Pancreas (tissue), 10 donors: ENCODE measurements at places on chromosomes 5 and 9. TPM values are rescaled to one million over a fixed set of nuclear protein-coding genes. Genes with fewer than 3 reads are reported as not detected.
A peak's percentile ranks its signal among the peaks of the same experiment; 100 is the strongest.

GRCh38 chr5:133910571-133910970 is 57.9 kb downstream of the C5orf15 start:
- H3K4me1 ChIP-seq, result no peaks in the 10 kb centered on the region
- no peaks in the 10 kb centered on the region for H3K36me3 ChIP-seq
- no peak overlapping the region for H3K4me3 ChIP-seq

GRCh38 chr5:103435136-103435889 is 127.3 kb downstream of the NUDT12 start:
- H3K4me1 ChIP-seq, result no peaks in the 10 kb centered on the region
- H3K27me3 ChIP-seq, result no peaks in the 10 kb centered on the region
- H3K27ac ChIP-seq, result no peak overlapping the region
- no peak overlapping the region for H3K4me3 ChIP-seq
- no peaks in the 10 kb centered on the region for H3K36me3 ChIP-seq

DNA sequence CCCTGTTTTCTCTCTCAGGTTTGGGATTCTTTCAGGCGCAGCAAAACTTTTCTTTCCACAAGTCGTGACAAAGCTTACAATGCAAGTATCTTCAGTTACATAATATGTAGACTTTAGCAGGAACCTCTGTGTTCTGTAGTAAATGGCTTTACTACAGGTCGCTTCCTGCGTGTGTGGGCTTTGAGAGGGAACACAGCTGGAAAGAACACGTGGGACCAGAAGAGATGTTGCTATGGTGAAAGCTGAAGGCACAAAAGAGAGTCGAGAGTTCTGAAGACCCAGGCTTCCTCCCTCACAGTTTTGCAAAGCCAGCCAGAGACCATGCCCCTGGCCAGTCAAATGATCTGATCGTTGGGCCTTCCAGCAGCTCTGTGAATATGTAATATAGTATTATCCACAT is 4.0 kb downstream of the ANKRD55 start:
- no peak overlapping the region for H3K27ac ChIP-seq
- no peaks in the 10 kb centered on the region for H3K4me1 ChIP-seq
- no peak overlapping the region for H3K4me3 ChIP-seq
- no peaks in the 10 kb centered on the region for H3K27me3 ChIP-seq
- DNase-seq, result no peak

DNA sequence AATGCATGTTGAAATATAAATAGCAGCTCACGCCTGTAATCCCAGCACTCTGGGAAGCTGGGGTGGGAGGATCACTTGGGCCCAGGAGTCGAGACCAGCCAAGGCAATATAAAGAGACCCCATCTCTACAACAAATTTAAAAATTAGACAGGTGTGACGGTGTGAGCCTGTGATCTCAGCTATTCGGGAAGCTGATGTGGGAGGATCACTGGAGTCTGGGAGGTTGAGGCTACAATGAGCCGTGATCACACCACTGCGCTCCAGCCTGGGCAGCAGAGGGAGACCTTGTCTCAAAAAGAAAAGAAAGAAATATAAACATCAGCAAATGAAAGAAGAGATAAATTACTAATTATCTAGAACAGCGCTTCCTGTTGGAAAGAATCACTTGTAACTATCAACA is 105.0 kb downstream of the MAPKAP1 start:
- H3K27me3 ChIP-seq, result no peaks in the 10 kb centered on the region
- H3K27ac ChIP-seq, result no peak overlapping the region
- no peak overlapping the region for H3K4me3 ChIP-seq
- H3K4me1 ChIP-seq, result no peaks in the 10 kb centered on the region
- no peaks in the 10 kb centered on the region for H3K36me3 ChIP-seq

- DNase-seq, result no peak
- no peaks in the 10 kb centered on the region for H3K27me3 ChIP-seq
- H3K27ac ChIP-seq, result no peak overlapping the region
- peaks cover 7% of the 10 kb centered on the region for H3K4me1 ChIP-seq
- H3K4me3 ChIP-seq, result peak overlapping the region; percentile 91
These were observed 724 bp downstream of the NDUFS6 start for GRCh38 chr5:1801967-1802295.

- H3K27me3 ChIP-seq, result no peaks in the 10 kb centered on the region
- DNase-seq, result no peak
- H3K4me3 ChIP-seq, result no peak overlapping the region
These were observed 75.7 kb downstream of the TEK start for GRCh38 chr9:27184556-27185351.

DNA sequence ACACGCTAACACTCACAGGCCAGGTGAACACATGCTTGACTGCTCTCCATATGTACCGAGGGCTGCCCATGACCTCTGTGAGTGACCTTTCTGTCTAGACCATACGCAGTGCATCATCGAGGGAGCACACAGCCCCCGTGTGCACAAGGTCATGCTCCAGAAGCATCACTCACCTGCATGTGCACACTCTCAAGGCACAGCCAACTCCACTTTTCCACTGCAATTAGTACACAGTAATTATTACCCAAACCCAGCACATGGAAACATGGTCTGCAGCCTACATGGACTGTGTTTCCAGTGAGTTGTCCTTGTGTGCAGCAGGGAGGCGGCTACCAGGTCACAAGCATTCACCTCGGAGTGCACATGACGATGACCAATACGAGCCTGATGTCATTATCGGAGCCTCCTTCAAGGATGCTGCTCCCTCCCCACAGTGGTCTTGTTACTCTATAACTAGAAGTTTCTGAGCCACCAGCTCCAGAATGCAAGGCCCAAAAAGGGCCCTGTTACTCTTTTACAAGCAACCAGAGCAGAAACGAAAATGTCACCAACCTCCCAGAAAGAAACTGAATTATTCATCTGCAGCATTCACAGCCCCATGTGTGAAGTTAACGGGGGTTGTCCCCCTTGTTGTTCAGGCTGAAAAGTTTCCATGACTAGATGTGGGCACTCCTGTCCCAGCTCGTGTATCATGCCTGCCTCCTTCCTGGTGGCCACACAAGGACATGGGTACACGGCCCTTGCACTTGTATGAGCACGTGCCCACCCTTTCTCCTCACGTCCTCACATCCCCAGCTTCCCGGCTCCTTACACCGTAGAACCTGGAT is 31.2 kb downstream of the SEMA4D start:
- H3K36me3 ChIP-seq, result no peaks in the 10 kb centered on the region
- H3K4me3 ChIP-seq, result no peak overlapping the region
- no peak overlapping the region for H3K27ac ChIP-seq
- no peak for DNase-seq

DNA sequence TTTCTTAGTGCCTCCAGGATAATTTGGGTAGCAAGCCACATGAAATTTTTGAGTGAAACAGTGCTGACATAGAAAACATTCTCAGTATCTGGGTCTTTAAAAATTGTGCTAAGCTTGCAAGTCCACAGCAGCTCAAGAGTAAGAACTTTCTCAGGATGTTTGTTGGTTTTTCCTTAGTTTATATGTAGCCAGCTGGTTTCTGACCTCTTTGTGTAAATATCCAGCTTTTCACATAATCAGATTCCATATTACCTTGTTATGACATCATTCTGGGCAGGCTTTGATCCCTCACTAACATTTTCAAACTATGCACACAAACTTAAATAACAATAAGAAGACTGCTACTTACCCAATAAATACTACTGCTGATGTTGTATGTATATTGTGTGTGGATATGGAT is 82.9 kb upstream of the VCAN start:
- no peak for DNase-seq
- H3K27ac ChIP-seq, result no peak overlapping the region
- peaks cover 10% of the 10 kb centered on the region for H3K4me1 ChIP-seq

GRCh38 chr9:92064711-92065110 is 50.5 kb downstream of the SPTLC1 start:
- H3K27ac ChIP-seq, result no peak overlapping the region
- no peak overlapping the region for H3K4me3 ChIP-seq
- no peak for DNase-seq
- H3K36me3 ChIP-seq, result peaks cover 29% of the 10 kb centered on the region

- H3K4me1 ChIP-seq, result no peaks in the 10 kb centered on the region
- no peak overlapping the region for H3K4me3 ChIP-seq
- H3K27ac ChIP-seq, result no peak overlapping the region
- no peaks in the 10 kb centered on the region for H3K36me3 ChIP-seq
These were observed 215.0 kb downstream of the SEMA6A start for GRCh38 chr5:116359592-116359991.

DNA sequence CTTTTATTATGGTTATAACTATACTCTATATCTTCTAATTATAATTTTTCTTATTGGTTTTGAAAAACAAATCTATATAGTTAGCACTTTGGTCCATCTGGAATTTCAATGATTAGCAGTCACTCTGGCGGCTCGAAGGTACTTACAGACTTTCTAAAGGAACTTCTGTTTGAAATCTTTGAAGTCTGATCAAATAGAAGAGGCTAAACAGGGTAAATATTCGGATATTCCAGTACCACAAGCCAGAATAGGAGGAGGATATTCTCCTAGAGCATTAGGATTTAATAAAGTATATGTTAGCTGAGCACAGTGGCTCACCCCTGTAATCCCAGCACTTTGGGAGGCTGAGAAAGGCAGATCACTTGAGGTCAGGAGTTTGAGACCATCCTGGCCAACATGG is 38.7 kb upstream of the HSD17B3 start:
- no peaks in the 10 kb centered on the region for H3K4me1 ChIP-seq
- H3K36me3 ChIP-seq, result no peaks in the 10 kb centered on the region
- no peak overlapping the region for H3K27ac ChIP-seq
- no peaks in the 10 kb centered on the region for H3K27me3 ChIP-seq
- no peak for DNase-seq

- no peaks in the 10 kb centered on the region for H3K4me1 ChIP-seq
- DNase-seq, result peak; percentile 17
- H3K27ac ChIP-seq, result no peak overlapping the region
- H3K4me3 ChIP-seq, result no peak overlapping the region
These were observed 189.1 kb upstream of the CCNG1 start for GRCh38 chr5:163248333-163248732.

GRCh38 chr5:143206196-143207053 is 197.1 kb downstream of the NR3C1 start:
- no peaks in the 10 kb centered on the region for H3K36me3 ChIP-seq
- DNase-seq, result no peak
- no peaks in the 10 kb centered on the region for H3K27me3 ChIP-seq
- no peaks in the 10 kb centered on the region for H3K4me1 ChIP-seq
- no peak overlapping the region for H3K27ac ChIP-seq

DNA sequence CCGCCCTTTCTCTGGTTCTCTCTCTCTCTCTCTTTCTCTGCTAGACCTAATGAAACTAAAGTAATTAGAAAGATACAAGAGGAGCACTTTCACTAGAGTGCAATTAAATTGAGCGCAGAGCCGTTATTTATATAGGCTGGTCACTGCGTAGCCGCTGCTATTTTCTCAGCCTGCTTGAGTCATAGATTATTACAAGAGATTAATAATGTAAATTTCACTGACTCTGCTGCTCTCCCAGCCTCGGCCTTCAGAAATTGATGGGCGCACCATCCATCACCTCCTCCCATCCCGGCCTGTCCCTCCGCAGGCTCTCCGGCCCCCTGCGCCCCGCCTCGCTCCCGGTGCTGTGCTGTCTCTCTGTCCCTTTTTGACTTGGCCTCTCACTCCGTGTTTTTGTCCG is 268.0 kb upstream of the MVB12B start:
- H3K4me1 ChIP-seq, result no peaks in the 10 kb centered on the region
- H3K27me3 ChIP-seq, result no peaks in the 10 kb centered on the region
- H3K36me3 ChIP-seq, result no peaks in the 10 kb centered on the region
- no peak overlapping the region for H3K4me3 ChIP-seq
- H3K27ac ChIP-seq, result no peak overlapping the region

- no peak overlapping the region for H3K27ac ChIP-seq
- H3K36me3 ChIP-seq, result no peaks in the 10 kb centered on the region
- H3K27me3 ChIP-seq, result no peaks in the 10 kb centered on the region
- no peak for DNase-seq
- no peaks in the 10 kb centered on the region for H3K4me1 ChIP-seq
These were observed 22.9 kb upstream of the CAVIN4 start for GRCh38 chr9:100554935-100555401.

DNA sequence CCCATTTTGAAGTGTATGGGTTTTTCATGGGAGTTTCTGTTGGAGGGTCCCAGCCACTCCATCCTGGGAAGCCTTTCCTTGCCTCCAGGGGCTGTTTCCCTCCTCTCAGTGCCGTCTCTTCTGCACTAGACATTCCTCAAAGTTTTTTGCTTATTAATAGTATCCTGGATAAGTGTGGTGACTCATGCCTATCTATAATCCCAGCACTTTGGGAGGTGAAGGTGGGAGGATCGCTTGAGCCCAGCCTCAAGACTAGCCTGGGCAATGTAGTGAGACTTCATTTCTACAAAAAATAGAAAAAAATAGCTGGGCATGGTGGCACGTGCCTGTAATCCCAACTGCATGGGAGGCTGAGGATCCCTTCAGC is 43.1 kb downstream of the RALGPS1 start:
- no peaks in the 10 kb centered on the region for H3K36me3 ChIP-seq
- H3K4me3 ChIP-seq, result no peak overlapping the region
- DNase-seq, result no peak
- H3K27me3 ChIP-seq, result no peaks in the 10 kb centered on the region
- no peak overlapping the region for H3K27ac ChIP-seq

DNA sequence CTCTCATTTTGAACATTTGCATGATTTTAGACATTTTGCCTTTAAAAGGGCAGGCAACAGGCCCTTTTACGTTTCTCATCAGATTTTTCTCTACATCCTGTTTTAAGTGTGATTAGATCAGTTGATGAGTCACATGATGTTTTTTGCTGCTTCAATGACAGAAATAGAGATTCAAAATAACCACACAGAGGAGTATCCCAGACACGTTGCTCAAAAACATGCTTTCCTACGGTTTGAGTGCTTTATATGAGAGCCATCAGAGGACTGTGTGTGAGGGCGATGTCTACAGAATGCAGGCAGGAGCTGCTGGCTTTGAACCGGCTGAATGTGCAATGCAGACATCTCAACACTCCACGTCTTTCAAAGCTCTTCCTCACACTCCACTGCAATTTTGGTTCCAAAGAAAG is 42.1 kb downstream of the OTULIN start:
- no peaks in the 10 kb centered on the region for H3K27me3 ChIP-seq
- peaks cover 17% of the 10 kb centered on the region for H3K36me3 ChIP-seq
- no peak overlapping the region for H3K27ac ChIP-seq
- H3K4me3 ChIP-seq, result no peak overlapping the region
- H3K4me1 ChIP-seq, result no peaks in the 10 kb centered on the region

- no peaks in the 10 kb centered on the region for H3K4me1 ChIP-seq
- no peak for DNase-seq
- H3K4me3 ChIP-seq, result no peak overlapping the region
- no peaks in the 10 kb centered on the region for H3K27me3 ChIP-seq
These were observed 18.8 kb downstream of the ZNF510 start for GRCh38 chr9:96758845-96759673.

GRCh38 chr9:86550401-86550800 is 196.2 kb upstream of the TUT7 start:
- no peak for DNase-seq
- H3K27ac ChIP-seq, result no peak overlapping the region
- no peaks in the 10 kb centered on the region for H3K36me3 ChIP-seq
- no peaks in the 10 kb centered on the region for H3K27me3 ChIP-seq
- no peaks in the 10 kb centered on the region for H3K4me1 ChIP-seq
- no peak overlapping the region for H3K4me3 ChIP-seq

The CREBRF gene
- total RNA-seq, result 11.4 TPM

The TAS2R1 gene
- total RNA-seq, result not detected

The MAPKAP1 gene
- 42.0 TPM for total RNA-seq

The CBY3 gene
- not detected for total RNA-seq

The TPPP gene
- 2.2 TPM for total RNA-seq

The HAPLN1 gene
- total RNA-seq, result not detected

The SEC61B gene
- total RNA-seq, result 117 TPM

The FAM78A gene
- total RNA-seq, result 0.79 TPM
